ENCODE measurements at places on chromosomes 5 and 9.

GRCh38 chr9:137226338-137227053, 806 bp upstream of the RNF224 start:
- DNase-seq: no peak

DNA sequence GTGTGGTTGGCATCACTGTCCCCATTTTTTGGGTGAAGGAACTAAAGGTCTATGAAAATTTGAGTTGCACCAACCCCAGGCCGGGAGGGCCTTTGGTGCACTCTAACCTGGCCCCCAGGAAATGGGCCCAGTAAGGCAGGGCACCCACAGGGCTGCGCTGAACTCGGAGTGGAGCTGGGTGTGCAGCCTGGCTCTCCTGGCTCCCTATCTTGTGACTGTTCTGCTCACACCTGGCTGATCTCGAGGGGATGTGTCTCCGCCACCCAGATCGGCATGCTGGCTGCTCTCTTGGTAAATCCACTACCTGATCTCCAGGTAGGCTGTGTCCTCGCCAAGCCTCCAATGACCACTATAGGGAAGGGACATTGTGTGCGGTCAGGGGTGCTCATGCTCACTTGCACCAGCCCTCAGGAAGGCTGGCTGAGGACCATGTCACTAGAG, 259.8 kb downstream of the NSG2 start:
- DNase-seq: peak; percentile 56

GRCh38 chr9:84945878-84946538, 276.5 kb downstream of the NTRK2 start:
- DNase-seq: no peak

DNA sequence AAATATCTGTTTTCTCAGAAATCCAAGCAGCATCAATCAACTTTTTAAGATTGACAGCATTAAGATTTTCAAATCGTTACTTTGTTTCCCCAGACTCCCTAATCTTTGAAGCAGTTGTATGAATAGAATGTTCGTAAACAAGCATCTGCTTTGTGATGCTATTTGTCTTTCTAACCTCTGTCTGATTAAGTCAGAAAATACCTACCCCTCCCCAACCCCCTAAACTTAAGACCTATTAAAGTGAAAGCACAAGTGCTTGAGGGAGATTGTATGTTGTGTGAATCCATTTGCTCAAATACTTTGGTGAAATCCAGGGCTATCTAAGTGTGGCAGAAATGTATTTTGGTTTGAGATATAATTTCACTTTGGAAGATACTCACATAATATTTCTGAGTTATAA, 47.9 kb upstream of the C5orf47 start:
- DNase-seq: no peak

DNA sequence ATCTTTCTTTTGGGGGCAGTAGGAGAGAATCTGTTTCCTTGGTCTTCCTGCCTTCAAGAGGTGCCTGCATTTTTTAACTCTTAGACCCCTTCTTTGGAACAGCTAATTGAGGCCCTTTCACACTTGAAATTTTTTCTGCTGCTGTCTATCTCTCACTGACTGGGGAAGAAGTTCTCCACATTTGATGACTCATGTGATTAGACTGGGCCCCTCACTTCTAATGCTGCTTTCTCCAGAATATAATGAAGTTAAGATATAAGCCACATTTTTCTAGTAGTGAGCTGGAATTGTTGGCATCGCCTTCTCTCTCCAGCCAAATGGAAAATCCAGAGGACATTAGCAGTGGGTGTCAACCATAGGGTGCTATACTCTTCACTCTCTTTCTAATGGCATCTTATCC, 12.4 kb downstream of the ZNF474 start:
- no peak for DNase-seq

- no peak for DNase-seq
Measured at GRCh38 chr9:131062969-131063368, 33.4 kb upstream of the AIF1L start.

- DNase-seq: no peak
Measured at GRCh38 chr5:40660751-40661150, 19.0 kb upstream of the PTGER4 start.

DNA sequence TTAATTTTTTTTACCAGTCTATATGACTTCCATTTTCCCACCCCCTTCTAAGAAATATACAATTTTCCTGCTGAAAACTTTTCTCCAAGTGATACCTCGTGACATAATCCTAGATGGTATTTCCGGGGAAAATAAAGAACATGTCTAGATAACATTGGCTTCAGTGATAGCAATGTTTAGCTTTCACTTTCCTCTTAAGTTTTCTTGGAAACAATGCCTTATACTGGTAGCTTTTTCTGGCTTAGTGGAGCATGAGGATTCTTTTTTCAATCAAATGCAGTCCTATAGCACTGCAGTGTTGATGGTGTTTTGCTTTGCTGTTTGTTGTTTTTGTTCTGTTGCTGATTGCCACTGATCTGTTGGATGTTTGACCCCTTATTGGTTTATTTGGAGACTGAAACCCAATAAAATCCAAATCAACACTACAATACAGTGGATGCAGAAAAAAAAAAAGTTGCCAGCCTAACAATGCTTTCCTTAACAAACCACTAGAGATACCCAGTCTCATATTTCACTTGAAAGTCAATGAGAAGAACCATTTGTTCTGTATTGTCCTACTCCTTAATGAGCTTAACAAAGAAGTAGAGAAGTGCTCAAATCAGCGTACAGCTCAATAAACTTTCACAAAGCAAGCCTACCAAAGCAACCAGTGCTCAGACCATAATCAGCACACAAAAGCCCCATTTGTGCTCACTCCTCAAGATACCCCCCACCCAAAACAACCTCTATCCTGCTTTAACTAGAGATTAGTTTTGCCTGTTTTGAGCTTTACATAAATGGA, 74.2 kb upstream of the GRAMD2B start:
- DNase-seq: no peak

DNA sequence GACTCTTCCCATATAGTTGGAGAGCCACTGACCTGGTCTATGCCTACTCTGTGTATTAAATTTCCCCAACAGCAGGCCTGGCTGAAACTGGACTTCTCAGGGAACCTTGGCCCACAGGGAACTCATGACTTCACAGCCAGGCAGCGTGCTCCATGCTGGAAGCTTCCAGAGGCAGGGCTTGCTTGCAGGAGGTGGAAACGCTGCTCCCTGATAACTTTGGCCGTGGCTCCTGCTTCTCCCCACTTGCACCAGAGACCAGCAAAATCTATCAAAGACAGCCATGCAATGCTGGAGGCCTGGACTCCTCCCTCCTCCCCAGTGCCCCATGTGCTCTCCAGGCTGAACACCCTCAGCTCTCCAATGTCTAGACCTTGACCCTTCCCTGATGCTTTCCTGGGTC, 137.1 kb downstream of the GABBR2 start:
- no peak for DNase-seq

- DNase-seq: no peak
Measured at GRCh38 chr5:163861670-163862069, 356.3 kb downstream of the MAT2B start.

GRCh38 chr5:66223637-66224036, 79.5 kb downstream of the SREK1 start:
- DNase-seq: no peak

GRCh38 chr9:94619026-94619425, 20.3 kb downstream of the FBP1 start:
- DNase-seq: no peak

- no peak for DNase-seq
Measured at GRCh38 chr9:130117816-130118632, 54.2 kb upstream of the NCS1 start.

DNA sequence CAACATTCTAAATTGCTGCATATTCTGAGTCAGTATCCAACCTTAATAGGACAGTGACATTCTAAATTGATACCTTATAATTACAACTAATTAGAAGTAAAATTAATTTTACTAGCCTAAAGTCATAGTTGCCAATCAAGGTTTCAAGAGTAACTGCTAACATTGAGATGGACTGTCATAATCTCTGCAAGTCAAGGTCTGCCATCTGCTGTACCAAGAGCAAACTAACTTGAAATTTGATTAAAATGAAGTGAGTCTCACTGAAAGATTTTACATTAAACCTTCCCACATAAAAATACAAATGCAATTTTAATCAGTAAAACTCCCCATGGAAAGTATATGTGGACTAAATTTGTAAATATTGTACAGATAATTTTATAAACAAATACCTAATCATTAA, 235.3 kb downstream of the PRDM9 start:
- DNase-seq: no peak

DNA sequence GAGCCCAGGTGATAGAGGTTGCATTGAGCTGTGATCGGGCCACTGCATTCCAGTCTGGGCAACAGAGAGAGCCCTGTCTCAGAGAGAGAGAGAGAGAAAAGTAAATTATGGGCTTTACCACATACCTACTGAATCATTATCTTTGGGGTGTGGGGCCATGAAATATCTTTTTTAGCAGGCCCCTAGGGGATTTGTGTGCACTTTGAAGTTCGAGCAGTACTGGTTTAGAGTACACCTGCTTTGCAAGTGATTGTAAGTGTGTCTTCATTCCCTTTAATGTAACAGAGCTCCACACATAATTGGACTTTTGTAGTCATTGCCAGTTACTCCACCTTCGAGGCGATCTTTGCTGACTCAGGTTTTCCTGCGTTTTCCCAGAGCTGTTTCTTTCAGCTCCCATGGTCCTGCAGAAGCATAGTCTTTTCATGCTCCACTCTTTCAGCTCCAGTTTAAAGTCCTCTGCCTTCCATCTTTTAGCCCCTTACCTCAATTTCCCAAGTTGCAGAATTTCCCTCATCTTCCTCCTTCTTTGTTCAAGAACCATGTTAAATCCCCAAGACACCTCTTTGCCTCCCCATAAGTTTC, 24.0 kb upstream of the FRMPD1 start:
- DNase-seq: no peak

- no peak for DNase-seq
Measured at GRCh38 chr5:142425286-142426065, 100.7 kb upstream of the SPRY4 start.

DNA sequence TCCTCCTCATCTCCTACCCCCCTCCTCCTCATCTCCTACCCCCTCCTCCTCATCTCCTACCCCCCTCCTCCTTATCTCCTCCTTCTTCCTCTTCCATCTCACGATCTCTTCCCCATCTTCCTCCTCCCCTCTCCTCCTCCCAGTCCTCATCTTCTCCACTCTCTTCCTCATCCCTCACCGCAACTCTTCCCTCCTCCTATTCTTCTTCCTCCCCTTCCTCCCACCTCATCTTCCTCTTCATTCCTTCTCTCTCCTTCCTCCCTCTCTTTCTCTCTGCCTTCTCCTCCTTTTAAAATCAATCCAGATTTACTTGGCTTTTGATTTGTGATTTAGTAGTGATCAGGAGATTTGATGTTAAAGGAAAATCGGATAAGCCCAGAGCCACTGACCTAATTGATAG, 15.0 kb upstream of the BOD1 start:
- no peak for DNase-seq

GRCh38 chr5:163498886-163499285, 6.5 kb upstream of the MAT2B start:
- no peak for DNase-seq

DNA sequence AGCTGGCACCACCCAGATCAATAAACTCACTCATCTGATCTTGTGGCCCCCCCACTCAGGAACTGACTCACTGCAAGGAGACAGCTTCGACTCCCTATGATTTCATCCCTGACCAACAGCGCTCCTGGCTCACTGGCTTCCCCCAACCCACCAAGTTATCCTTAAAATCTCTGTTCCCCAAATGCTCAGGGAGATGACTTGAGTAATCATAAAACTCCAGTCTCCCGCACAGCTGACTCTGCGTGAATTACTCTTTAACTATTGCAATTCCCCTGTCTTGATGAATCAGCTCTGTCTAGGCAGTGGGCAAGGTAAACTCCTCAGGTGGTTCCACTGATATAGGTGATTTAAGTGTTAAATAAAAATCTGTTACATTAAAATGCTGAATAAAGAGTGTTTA, 1.9 kb upstream of the TRIM32 start:
- DNase-seq: no peak

DNA sequence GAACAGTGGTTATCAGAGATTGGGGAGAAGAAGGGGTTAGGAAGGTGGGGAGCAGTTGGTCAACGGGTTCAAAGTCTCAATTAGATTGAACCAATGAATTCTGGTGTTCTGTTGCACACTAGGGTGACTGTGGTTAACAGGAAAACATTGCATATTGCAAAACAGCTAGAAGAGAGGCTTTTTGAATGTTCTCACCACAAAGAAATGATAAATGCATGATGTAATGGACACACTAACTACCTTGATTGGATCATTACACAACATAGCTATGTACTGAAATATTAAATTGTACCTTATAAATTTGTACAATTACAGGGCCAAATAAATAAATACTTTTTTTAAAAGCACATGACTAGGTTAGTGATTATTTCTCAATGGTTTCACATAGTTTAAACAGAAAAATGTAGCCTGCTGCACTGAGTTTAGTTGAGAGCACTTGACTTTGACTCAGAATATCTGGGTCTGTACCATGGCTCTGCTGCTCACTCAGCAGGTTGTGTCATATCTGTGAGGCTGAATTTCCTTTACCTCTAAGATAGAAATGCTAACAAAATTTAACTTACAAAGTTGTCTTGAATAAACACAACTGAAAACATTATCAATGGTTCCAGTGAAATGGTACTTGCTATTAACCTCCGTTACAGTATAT, 30.4 kb downstream of the NUDT12 start:
- no peak for DNase-seq

DNA sequence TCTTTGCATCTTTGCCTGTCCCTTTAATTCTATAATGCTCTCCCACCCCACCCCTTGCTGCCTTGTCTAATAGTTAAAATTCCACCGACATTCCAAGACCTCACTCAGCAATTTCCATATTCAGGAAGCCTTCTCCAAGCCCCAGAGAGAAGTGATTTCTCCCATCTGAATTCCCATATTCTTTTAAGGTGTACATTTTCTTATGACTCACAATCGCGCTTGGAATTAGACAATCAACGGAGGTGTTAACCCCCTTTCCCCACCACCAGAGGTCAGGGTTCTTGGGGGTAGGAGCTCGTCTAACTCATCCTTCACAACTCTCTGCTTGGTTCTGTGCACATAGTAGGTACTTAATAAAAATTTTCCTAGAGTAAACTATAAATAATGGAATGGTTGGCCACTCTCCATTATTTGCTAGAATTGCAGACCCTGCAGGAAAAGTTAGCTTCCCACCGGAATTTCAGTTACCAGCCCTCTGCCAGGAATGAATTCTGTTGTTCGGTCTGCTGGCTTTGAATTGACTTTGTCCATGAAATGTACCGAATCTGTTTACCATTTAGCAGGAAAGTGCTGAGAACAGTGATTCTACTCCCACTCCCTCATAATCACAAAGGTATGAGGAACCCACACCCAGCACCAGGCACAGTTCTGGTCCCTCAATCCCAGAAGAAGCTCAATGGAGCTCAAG, 5.0 kb downstream of the KCNIP1 start:
- DNase-seq: no peak

DNA sequence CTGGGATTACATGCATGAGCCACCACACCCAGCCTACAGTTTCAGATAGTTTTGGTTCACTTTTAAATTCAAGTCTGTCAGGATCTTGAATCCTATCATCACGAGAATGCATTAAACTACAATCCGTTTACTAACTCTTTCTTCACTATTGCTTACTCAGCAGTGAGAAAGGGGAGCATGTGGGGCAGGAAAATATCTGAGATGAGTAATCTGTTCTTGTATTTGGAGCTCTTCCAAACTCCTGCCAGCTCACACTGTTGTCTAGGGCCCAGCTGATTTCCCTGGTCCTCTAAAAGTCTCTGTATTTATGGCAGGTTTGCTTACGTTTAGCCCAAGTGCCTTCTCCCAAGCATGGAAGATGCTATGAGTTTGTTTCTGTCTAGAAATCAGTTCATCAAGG, 152.2 kb downstream of the FGF18 start:
- no peak for DNase-seq

GRCh38 chr9:105737205-105737604, 42.9 kb downstream of the TMEM38B start:
- DNase-seq: no peak
